WERI-Rb-1 (cell line): ENCODE measurements at places on chromosomes 7 and 10.

GRCh38 chr7:80900583-80901576 is 18.0 kb downstream of the SEMA3C start:
- DNase-seq, result no peak

DNA sequence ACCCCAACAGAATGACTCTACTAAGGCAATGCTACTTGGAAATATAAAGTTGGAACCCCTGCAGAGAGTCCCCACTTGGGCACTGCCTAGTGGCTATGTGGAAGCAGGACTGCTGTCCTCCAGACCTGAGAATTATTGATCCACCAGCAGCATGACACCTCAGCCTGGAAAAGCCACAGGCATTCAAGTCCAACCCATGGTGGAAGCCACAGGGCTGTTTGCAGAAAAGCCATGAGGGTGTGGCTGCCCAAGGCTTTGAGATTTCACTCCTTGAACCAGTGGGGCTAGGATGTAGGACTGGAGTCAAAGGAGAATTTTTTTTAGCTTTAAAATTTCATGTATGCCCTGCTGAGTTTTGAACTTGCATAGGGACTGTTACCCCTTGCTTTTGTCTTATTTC is 13.6 kb upstream of the GHRHR start:
- no peak for DNase-seq

DNA sequence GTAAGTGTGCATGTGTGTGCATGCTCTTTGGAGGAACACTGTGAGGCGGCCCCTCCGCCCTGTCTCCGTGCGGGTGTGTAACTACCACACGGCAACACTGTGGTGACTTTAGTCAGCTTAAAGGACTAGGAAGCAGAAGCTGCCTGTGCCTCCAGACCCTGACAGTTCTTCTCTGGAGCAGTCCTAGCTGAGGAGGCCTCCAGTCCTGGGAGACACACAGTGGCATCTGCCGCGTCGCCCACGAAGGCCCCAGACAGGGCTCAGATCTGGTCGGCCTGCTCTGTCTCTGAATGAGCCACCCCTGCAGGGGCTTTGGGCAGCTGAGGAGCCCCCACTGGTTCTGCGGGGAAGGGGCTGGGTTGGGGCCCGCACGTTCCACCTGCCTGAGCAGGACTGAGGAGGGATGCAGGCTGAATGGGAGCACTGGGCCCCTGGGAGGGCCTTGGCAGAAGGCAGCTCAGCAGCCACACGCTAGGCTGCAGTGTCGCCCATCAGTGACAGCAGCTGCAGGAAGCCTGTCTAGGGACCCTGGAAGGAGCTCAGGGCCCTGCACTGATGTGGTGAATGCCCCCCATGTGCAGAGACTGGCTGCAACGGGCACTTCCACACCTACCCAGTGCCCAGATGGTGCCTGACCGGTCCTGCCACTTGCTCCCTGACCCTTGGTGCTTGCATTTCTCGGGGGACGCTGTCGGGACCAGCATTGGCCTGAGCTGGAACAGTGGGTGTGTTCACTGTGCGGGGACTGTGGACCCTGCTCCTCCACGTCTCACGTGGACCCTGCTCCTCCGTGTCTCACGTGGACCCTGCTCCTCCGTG is 27.3 kb upstream of the KNDC1 start:
- no peak for DNase-seq

DNA sequence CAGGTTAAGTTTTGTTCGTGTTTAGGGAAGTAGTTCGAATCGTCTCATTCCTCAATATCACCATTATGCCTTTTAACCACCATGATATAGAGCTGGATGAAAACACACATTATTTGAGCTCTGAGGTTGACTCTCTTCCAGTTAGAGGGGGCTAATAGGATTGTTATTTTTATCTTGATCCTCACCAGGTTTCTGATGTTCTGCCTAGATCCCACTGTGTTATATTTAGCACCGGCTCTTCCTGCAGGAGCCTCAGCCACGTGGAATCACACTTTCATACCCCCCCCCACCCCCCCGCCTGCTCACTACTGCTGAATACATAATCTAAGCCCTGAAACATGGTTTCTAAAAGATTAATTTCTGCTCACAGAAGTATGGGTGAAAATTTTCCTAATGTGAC is 88.3 kb downstream of the NRCAM start:
- DNase-seq, result no peak

GRCh38 chr10:3091921-3092320 is 24.6 kb downstream of the PFKP start:
- DNase-seq, result no peak
